ENCODE measurements at places on chromosomes 1 and 21.

- no peak for DNase-seq
These were observed 2.0 kb upstream of the PERM1 start for GRCh38 chr1:983798-984475.

DNA sequence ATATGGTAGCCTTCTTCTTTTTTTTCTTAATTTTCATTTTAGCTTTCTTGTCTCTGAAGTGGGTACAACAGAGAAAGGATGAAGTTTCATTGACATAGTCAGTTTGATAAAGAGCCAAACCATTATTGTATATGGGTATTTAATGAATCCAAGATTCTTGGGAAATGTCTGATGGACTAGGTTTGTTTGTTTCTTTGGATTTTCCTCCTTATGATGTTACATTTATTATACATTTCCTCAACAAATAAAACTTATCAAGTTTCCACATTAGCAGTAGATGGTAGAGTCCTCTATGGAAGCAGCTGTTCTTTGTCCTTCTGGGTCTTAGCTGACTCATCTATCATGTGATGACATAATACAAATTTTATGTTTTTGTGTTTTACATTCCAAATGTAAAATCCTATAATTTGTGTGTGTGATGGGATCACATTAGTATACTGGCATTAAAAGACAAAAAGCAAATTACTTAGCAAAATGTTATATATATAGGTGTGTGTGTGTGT is 6.0 kb downstream of the COL24A1 start:
- DNase-seq: no peak

DNA sequence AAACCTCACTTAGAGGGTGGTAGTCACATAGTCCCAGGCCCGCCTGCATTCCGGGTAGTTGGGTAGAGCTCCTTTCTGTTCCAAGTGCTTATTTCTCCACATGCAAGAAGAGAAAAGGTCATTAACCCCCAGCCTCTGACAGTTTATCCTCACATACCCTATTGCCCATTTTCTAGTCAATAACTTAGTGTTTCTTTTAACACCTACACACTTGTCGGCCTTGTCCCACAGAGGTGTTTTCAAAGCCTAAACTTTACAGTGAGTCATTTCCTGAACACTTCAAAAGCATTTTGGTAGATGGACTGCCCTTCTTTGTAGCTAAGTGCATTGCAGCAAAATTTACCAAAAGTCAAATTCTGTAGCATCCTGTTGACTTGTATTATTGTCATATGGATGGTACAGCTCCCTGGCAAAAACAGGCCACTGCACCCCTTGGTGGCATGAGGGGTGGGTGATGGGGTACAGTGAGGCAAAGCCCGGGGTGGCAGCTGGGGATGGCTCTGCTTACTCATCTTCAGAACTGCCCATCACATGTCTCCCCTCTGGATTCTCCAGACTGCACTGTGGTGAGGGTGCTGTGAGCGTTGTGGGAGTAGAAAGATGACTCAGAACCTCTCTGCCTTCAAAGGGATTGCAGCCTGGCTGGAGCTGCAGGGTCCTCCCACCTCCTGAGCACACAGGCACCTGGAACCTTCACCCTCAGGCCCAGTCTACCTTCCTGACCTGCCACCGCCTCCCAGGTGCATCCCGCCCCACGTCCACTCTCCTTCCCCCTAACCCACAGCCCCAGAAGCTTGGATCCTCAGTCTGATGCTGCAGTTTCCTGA is 45.8 kb upstream of the DMRTB1 start:
- no peak for DNase-seq

DNA sequence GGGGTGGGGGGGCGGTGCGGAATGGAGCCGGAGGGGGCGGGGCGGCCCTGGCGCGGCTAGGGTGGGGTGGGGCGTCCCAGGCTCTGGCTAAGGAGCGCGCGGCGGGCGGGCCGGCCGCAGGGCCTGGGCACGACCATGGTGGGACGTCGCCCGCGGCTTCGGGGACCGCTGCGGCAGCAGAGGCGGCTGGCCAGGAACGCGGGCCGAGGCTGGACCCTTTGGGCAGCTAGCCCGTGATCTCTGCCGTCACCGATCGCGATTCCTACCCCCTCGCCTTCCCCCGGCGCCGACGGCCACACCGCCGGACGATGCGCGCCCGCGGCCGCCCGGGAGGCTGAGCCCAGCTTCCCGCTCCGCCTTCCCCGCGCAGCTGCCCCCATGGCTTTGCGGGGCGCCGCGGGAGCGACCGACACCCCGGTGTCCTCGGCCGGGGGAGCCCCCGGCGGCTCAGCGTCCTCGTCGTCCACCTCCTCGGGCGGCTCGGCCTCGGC is at the start of gene MAP3K21:
Gene MAP3K21 (plus strand): TSS at position 74 of the 491 bp plus-strand sequence. CDS start 305 bp downstream, at position 379.
- no peak for DNase-seq

DNA sequence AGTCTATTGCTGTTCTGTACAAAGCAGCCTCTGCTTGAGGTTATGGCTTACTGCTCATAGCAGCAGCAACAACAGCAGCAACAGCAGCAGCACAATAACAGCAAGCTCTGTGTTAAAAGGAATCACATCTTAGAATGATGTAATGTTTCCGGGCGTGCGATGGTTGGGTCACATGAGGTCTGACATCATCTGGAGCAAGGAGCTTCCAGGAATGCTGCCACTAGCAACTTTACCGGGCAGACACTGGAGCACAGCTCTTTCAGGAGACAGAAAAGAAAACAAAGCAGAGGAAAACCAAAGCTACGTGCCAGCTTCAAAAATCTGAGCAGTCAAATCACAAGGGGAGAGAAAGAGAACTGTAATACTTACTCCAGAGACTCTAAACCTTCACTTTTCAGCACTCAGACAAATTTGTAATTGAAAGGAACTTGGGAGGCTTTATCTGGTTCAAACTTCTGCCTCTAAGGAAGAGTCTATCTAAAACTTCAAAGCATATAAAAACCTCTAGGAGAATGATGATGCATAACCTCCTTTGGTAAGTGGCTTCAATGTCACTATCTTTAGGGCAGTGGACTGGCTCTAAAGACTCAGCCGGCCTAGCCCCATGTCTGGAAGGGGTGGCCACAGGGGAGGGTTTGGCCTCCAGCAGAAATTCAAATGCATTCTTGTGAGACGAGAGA is 28.3 kb upstream of the RAB3GAP2 start:
- DNase-seq: no peak

- DNase-seq: no peak
These were observed at the start of gene ASTN1 for GRCh38 chr1:177164380-177165068. Gene ASTN1 (minus strand): TSS chr1:177164712. CDS start chr1:177164676, 36 bp downstream.

DNA sequence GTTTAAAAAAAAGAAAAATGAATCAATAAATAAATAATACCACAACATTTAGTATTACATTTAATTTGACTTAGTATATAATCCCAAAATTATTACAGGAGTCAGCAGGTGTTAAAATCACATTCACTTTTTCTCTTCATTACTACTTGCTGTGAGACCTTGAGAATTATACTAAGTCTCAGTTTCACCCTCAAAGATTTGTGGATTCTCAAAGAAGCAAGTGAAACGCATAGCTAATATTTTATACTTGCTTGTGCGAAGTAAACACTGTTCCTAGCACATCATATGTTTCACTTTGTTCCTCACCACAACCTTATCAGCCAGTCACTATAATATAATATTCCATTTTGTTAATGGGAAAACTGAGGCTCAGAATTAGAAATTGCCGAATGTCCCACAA is 4.0 kb downstream of the CLCA1 start:
- DNase-seq: no peak

DNA sequence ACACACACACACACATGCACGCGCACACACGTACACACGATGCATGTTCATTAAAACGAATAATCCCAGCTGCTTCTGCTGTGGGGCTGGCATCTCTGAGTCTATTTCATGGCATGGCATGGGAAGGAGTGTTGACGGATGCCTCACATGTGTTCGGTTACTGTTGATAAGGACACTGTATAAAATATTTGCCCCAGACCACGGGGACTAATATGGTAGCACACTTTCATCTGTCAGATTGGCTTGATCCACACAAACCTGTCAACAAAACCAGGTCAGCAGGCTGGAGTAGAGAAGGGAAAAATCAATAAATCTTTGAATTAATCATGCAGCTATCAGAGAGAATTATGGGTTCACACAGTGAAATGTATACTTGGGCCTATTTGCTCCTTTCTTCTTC is 171.9 kb downstream of the DSCAM start:
- no peak for DNase-seq

DNA sequence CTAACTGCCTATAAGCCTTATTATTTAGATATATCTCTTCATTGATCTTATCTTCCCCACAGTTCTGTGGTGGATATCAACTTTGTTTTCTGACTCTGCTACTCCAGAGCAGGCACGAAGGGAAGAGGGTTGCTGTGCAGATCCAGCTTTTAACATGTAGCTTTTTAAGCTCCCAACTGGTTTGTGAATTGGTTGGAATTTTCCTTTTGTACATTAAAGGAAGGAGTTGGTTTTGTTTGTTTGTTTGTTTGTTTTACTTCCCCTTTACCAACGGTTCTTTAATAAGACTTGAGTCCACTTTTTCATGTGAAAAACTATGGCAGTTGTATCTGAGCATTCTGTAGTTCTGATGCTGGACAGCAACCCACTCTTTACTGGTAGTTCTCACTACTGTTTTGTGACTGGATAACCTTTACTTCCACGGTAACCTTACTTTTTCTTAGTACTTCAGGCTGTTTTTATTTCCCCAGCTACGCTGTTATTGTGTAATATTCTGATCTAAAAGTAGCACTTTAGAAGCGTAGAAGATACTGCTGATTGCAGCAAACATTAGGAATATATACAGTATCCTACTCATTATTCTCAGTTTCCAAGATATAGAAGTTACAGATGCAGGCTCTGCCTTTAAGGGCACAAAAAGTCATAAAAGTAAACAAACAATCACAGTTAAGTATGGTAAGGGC is 1.6 kb downstream of the GNPAT start:
- DNase-seq: no peak

DNA sequence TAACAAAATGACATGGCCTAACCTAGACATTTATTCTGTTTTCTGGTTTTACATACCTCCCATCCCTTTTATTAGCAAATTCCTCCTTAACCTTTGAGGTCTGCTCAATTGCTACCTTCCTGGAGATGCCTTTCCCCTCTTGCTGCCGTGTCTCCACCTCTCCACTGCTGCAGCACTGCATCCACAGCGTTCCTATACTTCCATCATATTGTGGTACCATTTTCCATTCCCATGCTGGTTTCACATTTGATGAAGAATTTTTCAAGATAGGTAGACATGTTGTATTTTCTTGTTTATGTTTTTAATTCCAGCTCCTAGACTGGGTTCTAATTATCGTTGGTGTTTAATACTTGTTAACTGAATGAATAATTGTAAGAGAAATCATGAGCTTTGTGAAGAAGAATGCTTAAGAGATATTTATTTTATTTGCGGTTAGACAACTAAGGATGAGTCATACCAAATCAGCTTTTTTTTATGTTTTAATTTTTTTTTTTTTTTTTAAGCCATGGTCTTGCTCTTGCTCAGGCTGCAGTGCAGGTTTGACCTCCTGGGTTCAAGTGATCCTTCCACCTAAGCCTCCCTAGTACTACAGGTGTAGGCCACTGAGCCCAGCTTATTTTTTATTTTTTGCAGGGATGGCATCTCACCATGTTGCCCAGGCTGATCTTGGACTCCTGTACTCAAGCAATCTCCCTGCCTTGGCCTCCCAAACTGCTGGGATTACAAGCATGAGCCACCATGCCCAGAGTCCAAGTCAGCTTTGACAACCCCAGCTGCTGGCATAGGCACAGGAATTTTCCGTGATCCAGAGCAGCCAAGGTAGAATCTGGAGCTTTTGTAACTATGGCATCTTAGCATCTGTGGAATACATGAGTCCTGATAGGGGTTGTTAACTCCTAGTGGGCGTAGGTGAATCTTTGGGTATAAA is 44.0 kb downstream of the ATP6V1G3 start:
- DNase-seq: no peak

- DNase-seq: no peak
These were observed 518.6 kb upstream of the ZP4 start for GRCh38 chr1:238409191-238409850.

DNA sequence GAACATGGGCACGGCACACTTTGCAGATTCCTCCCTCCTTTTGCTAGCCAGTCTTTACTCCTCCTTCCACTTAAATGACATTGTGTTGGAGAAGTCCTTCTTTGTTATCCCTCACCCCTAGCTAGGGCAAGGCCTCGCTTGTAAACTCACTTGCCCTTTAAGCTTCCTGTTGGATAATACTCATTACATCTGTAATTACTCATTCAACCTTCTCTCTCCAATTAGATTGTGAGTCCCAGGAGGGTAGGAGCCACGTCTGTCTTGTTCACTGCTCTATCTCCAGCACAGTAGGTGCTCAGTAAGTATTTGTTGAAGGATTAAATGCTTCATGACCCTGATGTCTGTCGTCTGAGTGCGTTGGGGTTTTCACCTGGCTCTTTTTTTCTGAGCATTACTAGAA is 98.7 kb upstream of the USP24 start:
- no peak for DNase-seq

DNA sequence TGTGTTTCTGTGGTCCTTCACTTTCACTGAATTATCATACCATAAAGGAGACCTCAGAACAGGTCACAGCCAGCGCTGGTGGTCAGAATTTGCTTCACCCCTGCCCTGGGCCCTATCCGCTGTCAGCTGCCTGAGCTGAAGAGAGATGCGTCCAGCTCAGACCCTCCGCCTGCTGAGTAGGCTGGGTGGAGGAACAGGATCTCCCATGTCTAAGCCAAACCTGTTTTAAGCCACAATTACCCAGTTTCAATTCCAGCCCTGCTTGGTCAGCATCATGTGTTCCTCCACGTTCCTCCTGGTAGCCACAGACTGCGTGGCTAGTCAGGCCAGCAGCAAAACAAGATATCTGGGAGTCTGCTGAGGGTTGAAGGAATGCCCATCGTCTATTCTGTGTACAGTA is 13.5 kb upstream of the BGLAP start:
- no peak for DNase-seq

- no peak for DNase-seq
These were observed 9.4 kb downstream of the COL6A1 start for GRCh38 chr21:45990741-45991605.

GRCh38 chr1:38733761-38734160 is 125.8 kb downstream of the RRAGC start:
- no peak for DNase-seq

- no peak for DNase-seq
These were observed 38.2 kb downstream of the DHX9 start for GRCh38 chr1:182877331-182877730.

- no peak for DNase-seq
These were observed 134.0 kb downstream of the TOMM20 start for GRCh38 chr1:234994436-234995295.

DNA sequence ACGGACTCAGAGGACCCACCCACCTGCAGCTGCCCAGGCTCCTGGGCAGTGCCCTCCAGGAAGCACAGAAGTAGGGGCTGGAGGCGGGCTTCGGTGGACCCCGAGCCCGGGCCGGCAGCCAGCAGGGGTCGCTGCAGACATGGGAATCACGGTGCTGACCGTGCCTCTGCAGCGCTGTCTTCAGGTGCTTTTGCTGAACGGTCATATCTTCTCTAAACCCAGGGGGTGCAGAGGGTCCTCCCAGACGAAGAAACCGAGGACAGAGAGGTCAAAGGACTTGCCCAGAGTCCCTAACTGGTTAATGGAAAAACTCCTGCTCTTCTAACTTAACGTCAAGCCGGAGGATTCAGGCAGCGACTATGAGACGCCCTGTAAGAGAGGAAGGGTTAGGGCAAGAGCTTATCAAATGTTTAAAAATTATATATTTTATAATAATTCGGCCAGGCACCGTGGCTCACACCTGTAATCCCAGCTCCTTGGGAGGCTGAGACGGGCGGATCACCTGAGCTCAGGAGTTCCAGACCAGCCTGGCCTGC is 21.5 kb upstream of the LEFTY2 start:
- peak; percentile 19 for DNase-seq

Measured in Jurkat, Clone E6-1 (cell line).